Stimulated activated CD8-positive, alpha-beta memory T cell treated with anti-CD3 and anti-CD28 coated beads, Interleukin-2, amount 100 ng/mL, for 48 hours (primary cell): ENCODE measurements at places on chromosomes 3 and 15.

GRCh38 chr15:100082761-100083402 lies 258.9 kb downstream of the ADAMTS17 start:
- DNase-seq = no peak

DNA sequence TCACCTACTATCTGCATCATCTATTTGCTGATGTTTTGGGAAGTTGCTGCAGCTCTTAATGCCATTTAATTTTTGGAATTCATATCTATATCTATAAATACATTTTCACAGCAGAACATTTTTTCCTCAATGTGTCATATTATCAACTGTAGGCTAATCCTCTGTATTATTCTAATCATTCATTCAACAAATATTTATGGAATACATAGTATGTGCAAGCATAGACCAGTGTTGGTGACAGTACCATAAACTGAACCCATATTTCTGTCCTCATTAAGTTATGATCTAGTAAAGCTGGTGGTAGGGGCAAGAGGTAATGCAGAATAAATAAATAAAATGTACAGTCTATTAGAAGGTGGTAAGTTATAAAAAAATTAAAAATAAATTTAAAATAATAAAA lies 585.3 kb upstream of the BCHE start:
- no peak for DNase-seq

GRCh38 chr3:170534227-170534626 lies 51.6 kb downstream of the SLC7A14 start:
- no peak for DNase-seq

- DNase-seq = no peak
Observed at GRCh38 chr15:34621675-34622074, 38.2 kb upstream of the GOLGA8B start.

DNA sequence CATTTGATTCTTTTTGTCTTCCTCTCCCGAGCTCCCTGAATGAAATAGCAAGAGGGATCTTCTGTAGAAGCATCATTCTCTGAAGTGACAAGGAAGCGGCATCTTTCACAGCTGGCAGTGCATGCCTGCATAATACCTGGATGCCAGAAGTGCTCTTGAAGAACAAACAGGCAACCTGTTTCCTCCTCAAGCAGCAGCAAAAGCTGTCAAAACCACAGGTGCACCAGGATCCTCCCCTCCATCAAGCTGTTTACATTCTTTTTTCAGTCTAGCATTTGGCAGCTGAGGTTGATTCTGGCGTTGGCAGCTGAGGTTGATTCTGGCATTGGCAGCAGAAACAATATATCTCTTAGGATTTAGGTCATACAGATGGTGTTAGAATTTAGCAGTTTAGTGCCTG lies 979.0 kb downstream of the TUSC7 start:
- DNase-seq = no peak

GRCh38 chr3:63521657-63522056 lies 130.8 kb upstream of the SNTN start:
- no peak for DNase-seq

DNA sequence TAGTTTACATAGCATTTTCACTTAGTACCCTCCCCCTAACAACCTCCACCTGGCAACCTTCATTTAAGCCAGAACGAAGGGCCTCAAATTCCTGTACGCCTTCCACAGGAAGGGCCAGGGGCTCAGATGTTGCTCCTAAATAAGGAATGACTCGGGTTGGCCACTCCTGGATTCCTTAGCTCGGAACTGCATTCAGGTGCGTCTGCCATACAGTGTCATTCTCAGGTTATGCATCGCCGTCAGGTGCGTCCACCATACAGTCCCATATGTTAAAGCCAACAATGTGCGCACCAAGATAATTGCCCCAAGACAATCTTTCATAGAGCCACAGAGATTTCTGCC lies 53.5 kb upstream of the USP3 start:
- no peak for DNase-seq

DNA sequence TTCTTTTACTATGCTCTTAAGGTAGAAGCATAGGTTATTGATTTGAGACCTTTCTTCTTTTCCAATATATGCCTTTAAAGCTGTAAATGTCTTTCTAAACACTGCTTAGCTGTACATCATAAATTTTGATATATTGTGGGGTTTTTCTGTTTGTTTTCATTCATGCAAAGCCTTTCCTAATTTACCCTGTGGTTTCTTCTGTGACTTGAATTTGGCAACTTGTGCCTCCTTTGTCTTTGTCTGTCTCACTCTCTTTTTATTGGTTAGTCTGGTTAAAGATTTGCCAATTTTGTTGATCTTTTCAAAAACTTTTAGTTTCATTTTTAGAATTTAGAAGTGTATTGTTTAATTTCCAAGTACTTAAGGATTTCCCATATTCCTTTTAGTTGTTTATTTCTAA lies 343.1 kb downstream of the OXSM start:
- DNase-seq = no peak

DNA sequence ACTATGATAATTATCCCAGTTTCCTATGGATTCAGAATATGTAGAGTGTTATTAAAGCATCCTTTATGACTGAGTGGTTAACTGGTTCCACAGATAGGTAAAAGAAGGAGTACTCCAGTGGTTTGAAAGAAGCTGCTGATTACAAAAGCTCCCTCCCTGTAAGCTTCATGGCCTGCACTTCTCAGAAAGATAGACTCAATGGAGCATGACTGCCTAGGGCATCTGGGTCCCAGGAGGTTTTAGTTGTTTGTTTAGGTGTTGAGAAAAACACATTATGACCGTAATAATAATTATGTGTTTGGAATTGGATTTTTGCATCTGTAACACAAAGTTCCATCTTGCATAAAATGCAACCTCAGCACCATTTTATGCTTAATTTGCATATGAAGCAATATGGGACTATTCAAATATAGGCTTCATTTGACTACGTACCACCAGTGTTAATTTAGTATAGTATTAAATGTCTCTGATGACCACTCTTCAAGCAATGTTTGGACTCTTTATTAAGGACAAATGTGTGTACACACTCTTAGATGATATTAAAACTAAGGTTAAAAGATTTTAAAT lies 121.1 kb downstream of the ROBO2 start:
- no peak for DNase-seq

DNA sequence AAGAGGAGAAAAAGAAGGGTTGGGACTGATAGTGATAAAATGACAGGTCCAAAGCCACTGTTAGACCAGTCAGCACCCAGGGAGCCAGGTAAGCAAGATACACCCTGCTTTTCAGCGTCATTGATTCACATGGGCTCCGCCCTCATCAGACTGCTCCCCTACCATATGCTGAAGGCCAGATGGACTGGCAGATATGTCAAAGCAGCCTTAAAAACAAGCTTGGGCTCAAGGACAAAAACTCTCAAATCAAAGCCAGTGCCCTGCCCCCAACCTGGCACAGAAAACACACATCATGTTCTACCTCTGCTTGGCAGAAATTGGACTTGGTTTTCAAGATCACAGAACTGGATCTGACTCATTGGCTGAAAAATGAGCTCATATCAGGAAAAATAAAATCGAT lies 33.4 kb downstream of the SH3BP5 start:
- DNase-seq = no peak

DNA sequence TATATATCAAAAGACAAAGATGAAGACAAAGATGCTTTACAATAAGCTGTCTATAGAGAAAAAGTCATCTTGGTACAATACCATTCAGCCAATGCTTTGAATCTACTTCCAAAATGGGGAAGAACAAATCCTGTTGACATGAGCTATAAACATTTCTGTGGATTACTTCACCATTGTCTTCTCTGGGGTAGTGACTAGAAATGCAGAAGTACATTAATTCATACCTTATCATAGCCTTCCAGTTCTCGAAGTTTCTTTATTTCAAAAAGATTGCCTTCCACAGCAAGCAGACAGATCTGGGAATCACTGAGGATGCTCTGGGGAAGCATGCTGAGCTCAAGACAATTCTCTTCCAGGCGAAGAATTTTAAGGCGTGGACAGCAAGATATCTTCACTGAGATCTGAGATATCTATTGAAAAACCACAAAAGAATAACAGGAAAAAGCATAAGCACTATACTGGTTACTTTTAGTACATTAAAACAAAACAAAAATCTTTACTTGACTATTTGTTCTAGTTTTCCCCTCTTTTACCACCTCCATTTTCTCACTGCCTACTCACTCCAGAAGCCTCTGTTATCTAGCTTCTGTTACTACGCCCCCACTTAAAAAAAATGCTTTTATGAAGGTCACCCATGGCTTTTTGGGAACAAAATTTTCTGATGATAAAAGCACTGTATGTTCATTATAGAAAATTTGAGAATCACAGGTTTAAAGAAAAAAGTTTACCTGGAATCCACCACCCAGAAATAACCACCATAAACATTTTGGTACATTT lies 3.6 kb downstream of the LRRC57 start:
- DNase-seq = no peak

GRCh38 chr15:69784798-69785566 lies 312.7 kb downstream of the TLE3 start:
- DNase-seq = no peak

- no peak for DNase-seq
Observed at GRCh38 chr3:98957681-98958080, 56.2 kb upstream of the DCBLD2 start.

DNA sequence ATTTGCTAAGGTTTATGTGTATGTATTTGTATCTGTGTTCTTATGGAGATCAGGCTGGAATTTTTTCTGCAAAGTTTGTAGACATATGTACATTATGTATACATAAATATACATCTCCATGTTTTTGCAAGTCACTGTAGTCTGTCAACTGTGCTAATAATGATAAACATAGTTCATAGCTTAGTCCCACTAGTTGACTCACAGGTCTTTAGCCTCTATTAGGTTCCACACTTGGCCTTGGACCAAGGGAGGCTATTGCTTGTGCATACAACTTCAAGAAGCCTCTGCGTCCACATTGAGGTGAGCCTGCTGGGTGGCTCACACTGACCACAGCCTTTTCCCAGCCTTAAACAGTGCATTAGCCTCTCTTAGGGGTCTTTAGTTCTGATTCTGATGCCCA lies 243.8 kb upstream of the PEX5L start:
- no peak for DNase-seq

DNA sequence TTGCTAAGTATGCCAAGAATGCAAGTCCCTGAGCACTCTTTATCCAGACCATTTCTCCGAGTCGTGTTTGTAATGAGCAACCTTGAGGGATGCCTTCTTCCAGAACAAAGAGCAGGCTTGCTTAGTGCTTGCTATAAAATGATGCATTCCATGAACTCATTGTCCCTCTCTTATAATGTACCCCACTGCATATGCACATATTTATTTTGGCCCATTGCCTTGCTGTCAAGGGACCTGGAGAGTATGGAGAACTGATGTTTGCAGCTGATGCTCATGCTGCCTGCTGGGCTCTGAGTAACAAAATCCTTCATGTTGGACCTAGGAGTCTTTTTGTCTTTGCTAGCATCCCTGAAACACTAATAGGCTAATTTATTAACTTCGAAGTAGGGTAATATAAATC lies 97.8 kb upstream of the AADACL2 start:
- no peak for DNase-seq

- no peak for DNase-seq
Observed at GRCh38 chr3:48561045-48561736, 2.4 kb downstream of the UCN2 start.

DNA sequence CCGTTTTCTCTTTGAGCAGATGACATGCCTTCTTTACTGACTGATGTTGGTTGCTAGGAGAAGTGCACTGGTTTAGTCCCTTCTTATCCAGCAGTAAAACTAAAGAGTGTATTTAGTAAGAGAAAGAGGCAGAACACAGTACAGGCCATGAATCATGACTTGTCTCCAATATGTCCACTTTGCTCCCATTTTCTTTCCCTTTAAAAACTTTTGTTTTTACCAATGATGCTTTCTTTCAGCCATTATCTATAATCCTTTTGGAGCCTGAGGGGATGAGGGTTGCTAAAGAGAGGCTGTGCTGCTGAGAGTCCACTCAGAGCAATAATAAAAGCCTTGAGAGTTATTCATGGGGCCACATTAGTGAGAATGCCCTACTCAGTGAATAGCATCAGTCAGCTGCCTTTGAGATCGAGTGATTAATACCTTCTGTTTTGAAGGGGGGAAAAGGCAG lies 12.2 kb downstream of the ROBO2 start:
- DNase-seq = no peak

- DNase-seq = no peak
Observed at GRCh38 chr3:72169120-72169519, 384.2 kb upstream of the PROK2 start.

DNA sequence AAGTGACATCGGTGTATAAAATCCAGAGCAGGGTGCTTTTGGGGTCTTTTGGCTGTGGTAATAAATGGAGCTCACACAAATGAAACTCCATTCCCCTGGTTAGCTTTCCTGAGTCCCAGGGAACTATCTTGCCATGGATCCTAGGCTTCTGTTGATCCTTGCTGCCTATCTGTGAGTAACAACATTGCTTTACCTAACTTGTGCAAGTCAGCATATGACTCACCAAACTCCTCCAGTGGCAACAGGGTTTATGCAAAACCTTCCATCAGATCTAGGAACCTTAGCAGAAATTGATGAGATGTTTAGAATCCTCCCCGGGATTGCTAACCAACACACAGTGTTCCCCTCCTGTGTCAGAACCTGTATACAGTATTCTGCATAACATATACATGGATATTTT lies 105.4 kb downstream of the SCAPER start:
- DNase-seq = no peak

DNA sequence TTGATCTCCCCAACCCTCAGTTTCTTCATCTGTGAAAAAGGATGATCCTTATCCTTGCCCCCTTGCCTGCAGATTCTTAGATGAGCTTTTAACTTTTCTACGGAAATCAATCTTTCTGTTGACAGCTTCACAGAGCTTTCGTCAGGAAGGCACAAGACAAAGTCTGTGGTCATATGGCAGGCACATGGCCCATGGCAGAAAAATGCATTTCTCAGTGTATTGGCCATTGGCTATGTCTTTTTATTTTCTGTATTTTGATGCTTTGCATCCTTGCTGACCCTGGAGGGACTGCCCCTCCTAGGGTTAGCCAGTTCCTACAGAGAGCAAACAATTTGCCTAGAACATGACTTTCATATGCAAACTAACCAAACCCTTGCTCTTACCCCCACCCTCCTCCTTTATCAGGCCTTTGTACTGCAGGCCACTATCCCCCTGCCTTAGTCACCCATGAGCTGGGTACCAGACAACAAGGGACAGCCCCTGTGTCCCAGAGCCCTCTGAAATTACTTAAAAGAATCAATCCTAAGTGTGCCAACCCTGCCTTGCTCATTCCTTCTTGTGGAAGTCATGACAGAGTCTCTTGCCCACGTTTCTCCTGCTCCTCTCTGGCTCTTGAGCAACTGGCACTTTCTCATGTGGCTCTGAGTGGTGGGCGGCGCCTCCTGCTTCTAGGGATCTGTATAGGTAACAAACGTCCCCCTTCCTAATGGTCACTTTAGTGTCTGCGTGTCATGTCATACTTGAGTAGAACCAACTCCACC lies 24.1 kb upstream of the NOX5 start:
- DNase-seq = no peak
